ENCODE measurements at places on chromosomes 2 and 18.

DNA sequence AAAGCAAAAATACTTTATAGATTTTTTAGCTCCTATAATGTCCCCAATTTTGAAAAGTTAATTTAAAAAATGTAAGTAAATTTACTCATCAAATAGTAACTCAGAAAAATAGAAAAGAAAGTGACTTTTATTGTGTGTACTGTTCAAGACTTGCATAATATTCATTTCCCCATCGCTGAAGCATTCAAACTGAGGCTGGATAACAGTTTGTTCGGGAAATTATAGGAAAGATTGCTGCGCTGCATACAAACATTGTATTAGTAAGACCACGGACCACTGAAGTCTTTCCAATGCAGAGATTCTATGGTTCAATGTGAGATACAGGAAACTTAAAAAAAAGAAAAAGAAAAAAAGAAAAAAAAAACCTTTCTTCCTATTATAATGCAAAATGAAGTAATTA is 10.4 kb downstream of the STK17B start:
- DNase-seq = no peak

GRCh38 chr18:64258111-64258650 is 109.3 kb upstream of the LINC00305 start:
- DNase-seq = no peak

DNA sequence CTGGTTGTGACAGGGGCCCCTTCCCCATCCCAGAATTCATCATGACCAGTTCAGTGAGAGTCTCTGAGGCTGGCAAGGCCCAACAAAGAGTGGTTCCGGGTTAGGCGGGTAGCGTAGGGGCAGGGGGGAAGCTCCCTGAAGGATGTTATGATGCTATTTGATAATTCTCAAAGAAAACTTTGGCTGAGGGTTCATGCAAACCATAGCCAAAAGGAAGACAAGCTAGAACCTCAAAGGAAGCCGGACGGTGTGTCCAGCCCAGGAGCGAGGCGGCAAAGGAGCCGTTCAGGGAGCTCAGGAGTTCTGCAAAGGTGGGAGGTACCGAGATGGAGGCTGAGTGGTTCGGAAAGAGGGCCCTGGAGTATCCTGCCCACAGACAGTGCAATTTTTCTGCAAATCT is 226.8 kb upstream of the RAB6C start:
- no peak for DNase-seq

GRCh38 chr2:139805441-139805840 is 1025.3 kb upstream of the NXPH2 start:
- DNase-seq = no peak

DNA sequence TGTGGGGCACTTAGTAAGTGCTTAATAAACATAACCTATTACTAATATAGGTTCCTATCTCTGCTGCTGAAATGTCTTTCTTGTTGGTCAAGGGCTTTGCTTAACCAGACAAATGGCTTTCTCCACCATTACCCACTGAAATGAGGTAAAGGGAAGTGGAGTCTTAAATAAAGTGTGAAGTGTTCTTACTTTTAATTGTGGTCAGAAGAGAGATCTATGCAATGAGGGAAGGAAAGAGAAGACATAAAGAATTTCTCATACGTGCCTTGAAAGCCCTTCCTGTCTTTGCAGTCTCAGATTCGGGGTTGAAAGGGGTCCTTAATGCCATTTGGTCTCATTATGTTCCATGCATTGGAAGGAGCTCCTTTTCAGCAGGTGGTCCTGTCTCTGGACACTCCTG is 6.9 kb upstream of the CXCR4 start:
- DNase-seq = peak; percentile 75

DNA sequence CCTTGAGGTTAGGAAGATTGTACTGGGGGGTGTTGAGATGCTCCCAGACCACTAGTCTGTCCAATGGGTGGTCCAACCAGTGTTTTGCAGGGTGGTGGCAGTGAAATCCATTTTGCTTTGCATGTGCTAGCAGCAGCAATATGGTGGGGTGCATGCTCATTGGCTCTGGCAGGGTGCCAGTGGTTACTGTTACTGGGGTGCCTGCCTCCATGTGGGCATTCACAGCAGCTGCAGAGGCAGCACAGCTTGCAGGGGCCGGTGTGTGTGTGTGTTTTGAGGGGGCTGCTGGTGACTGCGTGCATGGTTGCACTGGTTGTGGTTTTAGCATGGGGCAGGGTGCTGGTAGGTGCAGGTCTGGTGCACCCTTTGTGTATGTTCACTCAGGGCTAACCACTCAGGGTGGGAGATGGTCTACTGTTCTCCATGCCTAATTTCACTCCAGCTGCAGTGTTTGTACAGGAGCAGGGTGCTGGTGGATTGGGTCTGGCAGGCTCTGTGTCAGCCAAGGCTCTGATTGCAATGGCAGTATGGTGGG is 265.4 kb downstream of the NUP35 start:
- no peak for DNase-seq

DNA sequence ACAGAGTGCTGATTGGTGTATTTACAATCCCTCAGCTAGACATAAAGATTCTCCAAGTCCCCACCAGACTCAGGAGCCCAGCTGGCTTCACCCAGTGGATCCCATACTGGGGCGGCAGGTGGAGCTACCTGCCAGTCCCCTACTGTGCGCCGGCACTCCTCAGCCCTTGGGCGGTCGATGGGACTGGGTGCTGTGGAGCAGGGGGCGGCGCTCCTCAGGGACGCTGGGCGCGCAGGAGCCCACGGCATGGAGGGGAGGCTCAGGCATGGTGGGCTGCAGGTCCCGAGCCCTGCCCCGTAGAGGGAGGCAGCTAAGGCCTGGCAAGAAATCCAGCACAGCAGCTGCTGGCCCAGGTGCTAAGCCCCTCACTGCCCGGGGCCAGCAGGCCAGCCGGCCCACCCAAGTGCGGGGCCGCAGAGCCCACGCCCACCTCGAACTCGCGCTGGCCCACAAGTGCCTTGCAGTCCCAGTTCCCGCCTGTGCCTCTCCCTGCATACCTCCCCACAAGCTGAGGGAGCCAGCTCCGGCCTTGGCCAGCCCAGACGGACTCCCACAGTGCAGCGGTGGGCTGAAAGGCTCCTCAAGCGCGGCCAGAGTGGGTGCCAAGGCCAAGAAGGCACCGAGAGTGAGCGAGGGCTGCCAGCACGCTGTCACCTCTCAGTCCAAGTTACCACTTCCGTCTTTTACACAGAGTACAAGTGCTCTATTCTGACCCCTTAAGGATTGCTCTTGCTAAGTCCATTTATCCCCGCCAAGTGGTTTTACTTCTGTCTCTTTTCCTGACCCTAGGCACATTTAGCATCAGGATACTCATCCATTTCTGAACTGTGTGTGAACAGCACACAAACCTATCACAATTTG is 1.7 kb upstream of the RPE start:
- DNase-seq = no peak

- no peak for DNase-seq
These were observed 4.1 kb downstream of the SRSF7 start for GRCh38 chr2:38747007-38747424.

GRCh38 chr2:122210065-122210464 is 454.6 kb downstream of the TSN start:
- DNase-seq = no peak

GRCh38 chr2:20145497-20146193 is 79.3 kb downstream of the SDC1 start:
- DNase-seq = no peak

- DNase-seq = no peak
These were observed 121.1 kb downstream of the FAM161A start for GRCh38 chr2:61732787-61733186.

- no peak for DNase-seq
These were observed 40.6 kb downstream of the XRCC5 start for GRCh38 chr2:216149741-216150140.

DNA sequence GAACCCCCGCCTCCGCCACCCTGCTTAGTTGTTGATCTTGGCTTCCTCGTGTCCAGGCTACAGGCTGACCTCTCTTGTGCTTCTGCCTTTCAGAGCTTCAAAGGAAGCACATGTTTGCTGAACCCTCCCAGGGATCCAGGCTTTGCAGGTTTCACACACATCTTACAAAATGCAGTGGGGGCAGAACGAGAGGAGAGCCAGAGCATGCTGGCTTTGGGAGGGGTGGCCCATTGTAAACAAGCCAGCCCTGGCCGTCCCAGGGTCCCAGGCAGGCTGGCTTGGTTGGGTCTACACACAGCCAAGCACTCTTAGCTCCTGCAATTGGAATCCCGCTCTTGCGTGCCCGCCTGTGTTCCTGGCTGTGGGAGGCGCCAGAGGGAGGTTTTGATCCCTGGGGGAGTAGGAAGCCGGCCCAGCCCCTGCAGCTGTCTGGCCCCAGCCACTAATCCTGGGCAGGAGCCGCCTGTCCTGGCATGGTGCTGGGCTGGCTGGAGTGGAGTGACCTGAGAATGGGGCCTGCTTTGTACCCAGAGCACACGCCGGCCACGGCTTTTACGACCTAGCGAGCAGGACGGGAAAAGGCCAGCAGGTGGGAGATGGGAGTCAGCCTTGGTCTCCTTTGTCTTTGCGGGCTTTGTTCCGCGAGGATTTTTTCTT is 53.9 kb downstream of the SH3BP4 start:
- peak; percentile 76 for DNase-seq

DNA sequence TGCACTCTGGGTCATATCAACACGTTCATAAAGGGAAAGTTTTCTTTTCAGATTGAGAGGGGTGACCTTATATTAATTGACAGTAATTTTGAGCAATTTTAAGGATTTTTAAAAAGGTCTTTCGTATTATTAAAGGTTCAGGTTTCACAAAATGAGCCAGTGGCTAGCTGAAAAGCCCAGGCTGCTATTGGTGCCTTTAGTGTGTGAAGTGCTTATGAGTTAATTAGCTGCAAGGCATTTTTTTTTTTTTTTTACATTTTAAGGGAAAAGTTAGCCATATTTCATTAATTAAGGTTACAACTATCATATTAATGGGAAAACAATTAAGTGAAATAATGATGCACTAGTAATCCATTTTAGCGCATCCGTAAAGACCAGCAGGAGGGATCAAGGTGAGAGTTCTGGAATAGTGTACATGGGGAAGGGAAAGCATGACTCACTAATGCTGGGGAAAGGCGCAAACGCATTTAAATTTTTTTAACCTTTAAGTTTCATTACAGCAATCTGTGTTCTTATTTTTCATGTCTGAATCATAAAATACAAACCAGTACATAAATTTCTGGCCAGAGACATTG is 200.0 kb downstream of the ZNF407 start:
- DNase-seq = no peak

GRCh38 chr2:9258501-9258900 is 51.9 kb downstream of the ASAP2 start:
- DNase-seq = no peak

- DNase-seq = no peak
These were observed 136.9 kb downstream of the HDAC4 start for GRCh38 chr2:239263669-239264491.

DNA sequence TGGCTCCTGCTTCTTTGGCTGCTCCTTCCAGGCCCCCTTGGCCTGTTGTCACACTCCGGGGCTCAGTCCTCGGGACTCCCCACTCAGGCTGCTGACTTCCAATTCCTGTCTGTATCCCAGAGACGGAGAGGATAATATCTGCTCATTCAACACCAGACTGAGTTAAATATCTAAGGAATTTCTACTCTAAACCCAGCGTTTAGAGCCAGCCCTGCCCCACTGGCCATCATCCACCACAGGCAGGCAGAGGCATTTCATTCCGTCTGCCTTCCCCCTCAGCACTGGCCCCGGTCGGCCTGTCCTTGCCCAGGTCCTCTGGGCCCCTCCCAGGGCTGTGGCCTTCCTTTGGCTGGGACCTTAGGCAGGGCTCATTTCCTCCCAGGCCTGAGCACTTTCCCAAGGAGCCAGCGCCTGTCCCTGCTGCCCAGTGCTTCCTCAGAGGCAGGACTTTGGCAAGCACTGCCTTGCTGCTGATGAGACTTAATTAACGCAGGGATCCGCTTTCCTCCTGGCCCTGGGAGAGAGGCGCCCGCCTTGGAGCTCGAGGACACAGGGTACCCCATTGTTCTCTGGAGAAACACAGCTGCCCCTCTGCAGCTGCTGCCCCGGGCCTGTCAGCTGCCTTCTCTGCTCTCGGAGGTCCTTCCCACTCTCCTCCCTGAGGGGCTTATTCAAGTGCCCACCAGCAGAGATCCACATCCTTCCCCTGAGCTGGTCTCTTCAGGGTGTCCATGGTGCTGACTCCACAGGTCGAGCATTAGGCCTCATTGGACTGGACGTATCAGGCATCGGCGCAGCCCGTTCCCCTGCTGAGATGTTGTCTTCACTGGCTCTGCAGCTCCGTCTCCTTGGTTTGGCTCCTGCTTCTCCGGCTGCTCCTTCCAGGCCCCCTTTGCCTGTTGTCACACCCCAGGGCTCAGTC is 42.8 kb downstream of the ATOH8 start:
- DNase-seq = peak; percentile 43

DNA sequence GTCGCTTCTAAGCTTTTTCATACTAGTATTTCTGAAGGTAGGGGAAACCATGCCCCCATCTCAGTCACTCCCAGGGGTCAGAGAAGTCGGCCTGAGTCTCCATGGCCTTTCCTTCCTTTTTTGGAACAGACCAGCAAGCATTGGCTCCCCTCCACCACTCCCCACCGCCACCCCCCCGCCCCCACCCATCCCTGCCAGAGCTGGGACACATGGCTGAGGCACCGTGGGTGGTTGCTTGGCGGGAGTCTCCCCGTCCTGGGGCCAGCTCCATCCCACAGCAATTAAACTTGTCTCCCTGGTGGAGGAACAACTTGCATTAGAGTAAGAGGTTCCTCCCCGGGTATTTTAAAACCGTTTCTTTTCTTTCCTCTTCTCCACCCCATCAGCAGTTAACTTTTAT is 100.8 kb upstream of the TFPI start:
- DNase-seq = no peak

GRCh38 chr2:6446938-6447608 is 418.6 kb downstream of the CMPK2 start:
- peak; percentile 1 for DNase-seq

DNA sequence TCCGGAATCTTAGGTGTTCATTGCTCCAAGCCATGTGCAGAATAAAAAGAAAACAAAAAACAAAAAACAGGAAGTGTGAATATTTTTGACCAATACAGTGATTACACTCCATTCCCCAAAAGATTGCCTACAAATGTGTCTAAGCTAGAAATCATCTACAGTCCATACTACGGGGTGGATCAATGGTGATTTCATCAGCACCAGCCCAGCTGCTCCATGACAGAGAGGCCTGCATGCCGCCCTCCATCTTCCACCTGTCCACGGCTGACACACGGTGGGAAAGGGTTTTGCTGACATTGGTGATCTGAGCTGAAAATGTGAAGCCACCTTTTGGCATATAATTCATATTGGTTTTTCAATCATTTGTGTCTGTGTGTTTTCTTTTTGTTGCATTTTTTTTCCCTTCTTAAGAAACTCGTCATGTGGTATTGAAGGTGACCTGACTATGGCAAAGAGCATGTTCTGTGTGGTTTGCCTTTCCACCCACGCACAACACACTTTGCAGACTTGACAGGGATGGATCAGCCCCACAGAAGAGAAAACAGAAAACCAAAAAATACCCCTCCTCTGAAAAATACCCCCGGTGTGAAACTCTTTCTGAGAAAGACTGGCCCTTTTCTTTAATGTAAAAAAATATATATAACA is 533.1 kb downstream of the RNF144A start:
- no peak for DNase-seq

GRCh38 chr18:59143441-59143840 is 3.8 kb downstream of the SEC11C start:
- DNase-seq = no peak

- DNase-seq = no peak
These were observed 2.8 kb upstream of the GAD1 start for GRCh38 chr2:170813611-170814532.
